Renal cortex interstitium (tissue), 15 donors: ENCODE measurements at places on chromosomes 5 and 9.

DNA sequence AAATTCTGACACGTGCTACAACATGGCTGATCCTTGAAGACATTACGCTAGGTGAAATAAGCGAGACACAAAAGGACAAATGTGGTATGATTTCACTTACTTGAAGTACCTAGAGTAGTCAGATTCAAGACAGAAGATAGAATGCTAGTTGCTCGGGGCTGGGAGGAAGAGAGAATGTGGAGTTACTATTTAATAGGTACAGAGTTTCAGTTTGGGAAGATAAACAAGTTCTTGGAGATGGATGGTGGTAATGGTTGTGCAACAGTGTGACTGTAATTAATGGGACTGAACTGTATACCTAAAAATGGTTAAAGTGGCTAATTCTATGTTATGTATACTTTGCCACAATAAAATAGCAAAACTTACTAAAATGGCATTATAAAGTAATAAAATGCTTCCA is 34.4 kb downstream of the PAM start:
- no peak for DNase-seq

GRCh38 chr5:126263591-126264184 is 159.5 kb upstream of the GRAMD2B start:
- no peak for DNase-seq

DNA sequence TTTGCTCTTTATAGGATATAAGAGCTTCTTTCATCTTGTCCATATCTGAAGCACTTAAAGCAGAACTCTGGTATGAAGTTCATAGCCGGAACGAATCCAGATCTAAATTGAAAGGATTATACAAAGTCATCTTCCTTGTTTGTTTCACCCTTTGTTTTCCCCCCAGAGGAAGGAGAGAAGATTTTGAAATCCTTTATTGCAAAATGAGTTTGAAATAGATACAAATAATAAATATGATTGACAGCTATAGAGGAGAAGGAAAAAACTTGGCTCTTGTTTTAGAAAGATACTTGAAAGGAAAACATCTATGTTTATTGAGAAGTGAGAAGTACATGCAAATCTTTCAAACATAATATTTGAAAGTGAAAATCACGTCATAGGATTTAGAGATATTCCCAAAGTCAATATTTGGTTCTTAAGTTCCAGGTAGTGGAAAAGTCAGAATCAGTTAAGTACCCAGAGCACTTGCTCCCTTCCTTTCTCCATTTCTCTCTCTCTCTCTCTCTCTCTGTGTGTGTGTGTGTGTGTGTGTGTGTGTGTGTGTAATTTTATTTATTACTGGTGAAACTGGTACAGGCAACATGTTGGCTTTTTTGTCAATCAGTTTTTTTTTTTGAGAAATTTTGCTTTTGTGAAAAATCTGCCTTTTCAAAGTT is 27.2 kb downstream of the PAM start:
- DNase-seq = no peak

GRCh38 chr9:110802416-110803035 is 133.9 kb downstream of the MUSK start:
- DNase-seq = no peak

DNA sequence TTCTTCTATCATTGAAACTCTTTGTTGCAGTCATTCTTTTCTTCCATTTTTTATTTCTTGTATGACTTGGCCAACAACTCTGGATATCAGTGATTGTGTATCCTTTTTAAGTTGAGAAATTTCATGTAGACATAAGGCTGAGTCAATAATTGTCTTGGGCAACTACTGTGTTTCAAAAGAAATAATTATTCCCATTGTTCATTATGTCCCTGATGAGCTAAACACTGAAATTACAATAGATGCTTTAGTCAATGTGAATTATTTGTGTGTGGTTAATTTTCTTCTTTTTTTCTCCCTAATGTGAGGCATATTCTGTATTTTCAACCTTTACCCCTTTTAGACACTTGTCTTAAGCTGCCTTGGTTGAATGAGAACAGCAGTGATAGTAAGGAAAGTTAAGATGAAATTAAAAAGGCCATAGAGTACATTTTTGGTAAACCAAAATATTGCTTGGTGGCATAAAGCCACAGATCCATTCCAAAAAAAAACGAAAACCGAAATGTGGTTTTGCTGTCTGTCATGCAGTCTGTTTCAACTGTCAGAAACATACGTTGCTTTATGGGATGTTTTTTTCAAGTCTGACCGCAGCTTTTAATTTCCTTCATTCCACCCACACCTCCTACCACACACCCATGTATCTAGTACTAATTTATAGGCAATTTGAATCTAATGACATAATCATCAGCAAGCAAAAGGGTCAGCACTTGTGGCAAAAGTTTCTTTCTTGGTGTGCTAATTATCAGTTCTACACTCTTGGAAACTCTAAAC is 21.1 kb downstream of the TLE4 start:
- no peak for DNase-seq

DNA sequence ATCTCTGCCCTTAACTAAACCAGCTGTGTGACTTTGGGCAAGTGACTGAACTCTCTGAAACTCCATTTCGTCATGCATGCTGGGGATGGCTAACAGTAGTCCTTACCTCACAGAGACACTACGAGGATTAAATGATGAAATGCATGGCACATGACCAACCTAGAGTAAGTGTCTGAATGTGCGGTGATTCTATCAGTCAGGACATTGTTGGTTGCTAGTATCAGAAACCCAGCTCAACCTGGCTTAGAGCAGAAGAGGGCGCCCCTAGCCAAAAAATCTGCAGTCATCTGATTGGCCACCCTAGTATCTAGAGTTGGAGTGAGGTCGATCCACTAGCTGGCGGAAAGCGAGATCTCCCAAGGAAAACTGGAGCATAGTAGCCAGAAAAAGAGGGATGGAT is 25.2 kb downstream of the NEURL1B start:
- DNase-seq = no peak

- peak; percentile 31 for DNase-seq
These were observed 674 bp downstream of the TSPAN17 start for GRCh38 chr5:176647843-176648473.

GRCh38 chr5:124669956-124670721 is 76.3 kb downstream of the ZNF608 start:
- DNase-seq = no peak

DNA sequence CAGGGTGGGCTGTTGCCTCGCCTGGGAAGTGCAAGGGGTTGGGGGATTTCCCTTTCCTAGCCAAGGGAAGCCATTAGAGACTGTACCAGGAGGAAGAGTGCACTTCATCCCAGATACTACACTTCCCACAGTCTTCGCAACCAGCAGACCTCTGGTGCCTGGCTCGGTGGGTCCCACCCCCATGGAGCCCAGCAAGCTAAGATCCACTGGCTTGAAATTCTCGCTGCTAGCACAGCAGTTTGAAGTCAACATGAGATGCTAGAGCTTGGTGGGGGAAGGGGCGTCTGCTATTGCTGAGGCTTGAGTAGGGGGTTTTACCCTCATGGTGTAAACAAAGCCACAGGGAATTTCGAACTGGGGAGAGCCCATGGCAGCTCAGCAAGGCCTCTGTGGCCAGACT is 586.4 kb downstream of the HTR1A start:
- DNase-seq = no peak

DNA sequence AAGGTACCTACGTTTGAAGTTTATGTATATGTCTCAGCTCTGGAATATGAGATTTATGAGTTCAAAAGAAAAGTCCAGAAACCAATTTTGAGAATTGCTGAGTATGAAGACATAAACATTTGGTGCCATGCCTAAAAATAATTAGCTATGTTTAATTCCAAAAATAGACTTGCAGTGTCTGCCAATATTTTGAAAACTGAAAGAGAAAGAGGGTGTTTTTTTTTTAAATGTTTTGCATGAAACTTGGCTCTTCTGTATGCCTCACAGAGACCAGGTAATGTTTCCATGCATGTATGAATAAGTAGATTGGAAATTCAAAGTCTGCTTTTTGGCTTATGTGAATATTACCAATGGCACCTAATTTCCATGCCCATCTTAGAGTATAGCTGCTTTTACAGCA is 634.4 kb upstream of the C9orf72 start:
- DNase-seq = no peak

- no peak for DNase-seq
These were observed 1.4 kb downstream of the NDUFA8 start for GRCh38 chr9:122158202-122158601.

DNA sequence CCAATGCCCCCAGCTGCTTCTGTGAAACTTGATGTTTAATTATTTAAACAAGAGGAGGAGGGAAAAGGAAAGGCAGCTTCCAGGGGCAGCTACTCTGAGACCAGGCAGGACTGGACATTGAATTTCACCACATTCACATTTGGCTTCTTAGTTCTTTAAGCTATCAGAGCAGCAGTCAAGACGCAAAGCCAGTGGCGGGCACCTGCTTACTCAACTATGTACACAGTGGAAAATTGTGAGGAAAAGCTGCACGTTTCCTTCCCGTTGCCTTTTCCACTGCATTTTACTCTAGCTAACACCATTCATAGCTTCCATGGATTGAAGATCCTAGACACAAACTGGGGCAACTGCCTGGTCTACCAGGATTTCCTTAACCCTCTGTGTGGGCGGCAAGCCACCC is 200.3 kb downstream of the ERCC6L2 start:
- DNase-seq = no peak

GRCh38 chr5:153496835-153497234 is 6.4 kb downstream of the GRIA1 start:
- no peak for DNase-seq

DNA sequence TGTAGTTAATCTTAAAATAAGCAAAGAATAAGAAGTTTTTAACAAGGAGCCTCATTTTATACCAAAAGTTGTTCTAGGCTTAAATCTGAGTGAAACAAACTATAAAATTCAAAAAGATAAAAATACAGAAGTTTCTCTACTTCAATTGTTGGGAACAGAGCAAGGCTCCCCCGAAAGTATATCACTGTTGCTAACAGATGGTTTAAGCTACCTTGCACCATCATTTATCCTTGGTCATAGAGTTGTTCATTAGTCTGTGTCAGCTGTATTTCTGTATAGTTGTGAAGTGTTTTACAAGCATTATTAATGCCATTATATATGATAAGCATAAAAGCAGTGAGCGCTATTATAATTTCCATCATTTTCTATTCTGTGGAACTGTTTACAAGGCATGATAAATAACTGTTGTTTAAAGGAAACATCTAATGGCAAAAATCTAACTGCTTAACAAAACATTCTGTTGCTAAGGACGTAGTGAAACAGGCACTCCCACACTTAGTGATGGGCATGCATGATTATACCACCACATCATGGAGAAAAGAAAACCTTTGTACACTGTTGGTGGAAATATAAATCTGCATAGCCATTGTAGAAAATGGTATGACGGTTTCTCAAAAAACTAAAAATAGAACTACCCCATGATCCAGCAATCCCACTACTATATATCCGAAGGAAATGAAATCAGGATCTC is 23.3 kb upstream of the ACO1 start:
- DNase-seq = no peak

DNA sequence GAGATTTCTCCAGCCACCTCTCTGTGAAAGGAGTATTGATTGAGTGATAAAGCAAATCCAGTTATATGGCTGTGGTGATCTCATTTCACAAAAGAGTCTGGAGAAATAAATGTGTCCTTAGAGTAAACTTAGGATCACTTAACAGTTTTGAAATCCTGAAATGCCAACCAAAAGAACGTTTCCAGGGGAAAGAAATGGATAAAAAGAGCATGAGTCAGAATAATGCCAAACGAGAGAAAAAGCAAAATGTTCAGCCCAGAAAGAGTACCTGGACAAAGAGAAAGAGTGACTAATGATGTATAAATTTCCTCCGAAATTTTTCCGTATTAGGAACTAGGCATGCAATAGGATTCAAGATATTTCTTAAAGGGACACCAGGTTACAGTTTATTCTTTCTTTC is 463.1 kb upstream of the CDH10 start:
- DNase-seq = no peak

GRCh38 chr5:155085282-155085989 is 71.9 kb downstream of the KIF4B start:
- DNase-seq = no peak

DNA sequence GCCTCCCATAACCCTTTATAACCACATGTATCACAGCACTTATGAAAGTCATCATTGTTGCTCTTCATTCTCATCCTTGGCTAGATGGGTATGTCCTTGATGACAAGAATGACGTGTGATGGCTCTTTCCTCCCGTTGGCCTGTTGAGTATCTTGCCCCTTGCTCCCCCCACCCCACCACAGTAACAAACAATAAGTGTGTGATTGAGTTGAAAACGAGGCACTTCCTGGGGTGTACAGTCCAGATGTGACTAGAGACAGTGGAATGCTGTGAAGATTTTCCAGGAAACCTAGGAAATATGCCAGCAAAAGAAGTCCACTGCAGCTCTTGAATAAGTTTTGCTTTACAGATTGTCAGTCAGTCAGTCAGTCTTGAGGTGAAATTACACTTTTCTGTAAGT is 262.5 kb downstream of the ELAVL2 start:
- no peak for DNase-seq

GRCh38 chr9:70073756-70074155 is 30.1 kb downstream of the MAMDC2 start:
- no peak for DNase-seq

DNA sequence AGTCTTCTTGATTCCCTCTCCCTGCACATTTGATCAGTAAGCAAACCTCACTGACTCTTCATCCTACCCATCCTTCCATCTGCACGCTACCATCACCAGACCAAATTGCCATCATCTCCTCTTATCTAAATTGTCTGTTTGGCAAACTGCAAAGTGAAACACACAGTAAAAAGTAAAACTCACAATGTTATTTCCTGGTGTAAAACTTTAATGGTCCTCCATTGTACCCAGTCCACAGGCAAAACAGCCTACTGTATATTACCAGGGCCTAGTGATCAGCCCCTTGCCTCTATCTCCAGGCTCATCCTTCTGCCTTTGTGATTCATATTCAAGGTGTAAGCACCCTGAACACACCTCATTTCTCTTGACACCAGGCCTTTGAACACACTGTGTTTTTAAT is 83.3 kb upstream of the GPR151 start:
- DNase-seq = no peak

- DNase-seq = no peak
These were observed 85.0 kb downstream of the LMX1B start for GRCh38 chr9:126698756-126699155.

GRCh38 chr5:98795243-98795642 is 21.8 kb downstream of the RGMB start:
- no peak for DNase-seq

- DNase-seq = no peak
These were observed 87.9 kb upstream of the NEURL1B start for GRCh38 chr5:172553167-172553566.

- no peak for DNase-seq
These were observed 1238.0 kb upstream of the NUDT12 start for GRCh38 chr5:104800440-104801048.

DNA sequence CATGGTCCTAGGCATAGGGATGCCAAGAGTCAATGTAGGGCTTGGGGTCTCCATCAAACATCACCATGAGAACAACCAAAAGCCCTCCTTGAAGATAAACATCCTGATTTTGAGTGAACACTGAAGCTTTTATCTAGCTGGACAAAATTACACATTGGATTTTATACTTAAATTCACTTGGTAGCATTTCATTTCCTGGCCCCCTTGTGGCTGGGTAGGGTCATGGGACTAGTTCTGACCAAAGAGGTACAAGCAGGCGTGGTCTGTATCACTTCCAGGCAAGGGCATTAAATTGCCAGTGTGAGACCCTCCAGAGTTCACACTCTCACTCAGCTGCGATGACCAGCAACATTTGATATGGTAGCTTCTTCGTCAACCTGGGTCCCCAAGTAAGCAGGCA is 320.3 kb downstream of the ACTL7B start:
- DNase-seq = no peak

GRCh38 chr9:77435688-77436087 is 212.4 kb downstream of the GNA14 start:
- no peak for DNase-seq

GRCh38 chr5:44257653-44258365 is 131.4 kb downstream of the FGF10 start:
- DNase-seq = no peak

- no peak for DNase-seq
These were observed 80.7 kb downstream of the HAPLN1 start for GRCh38 chr5:83639911-83640310.
